ENCODE measurements at places on chromosomes 2 and 18.

DNA sequence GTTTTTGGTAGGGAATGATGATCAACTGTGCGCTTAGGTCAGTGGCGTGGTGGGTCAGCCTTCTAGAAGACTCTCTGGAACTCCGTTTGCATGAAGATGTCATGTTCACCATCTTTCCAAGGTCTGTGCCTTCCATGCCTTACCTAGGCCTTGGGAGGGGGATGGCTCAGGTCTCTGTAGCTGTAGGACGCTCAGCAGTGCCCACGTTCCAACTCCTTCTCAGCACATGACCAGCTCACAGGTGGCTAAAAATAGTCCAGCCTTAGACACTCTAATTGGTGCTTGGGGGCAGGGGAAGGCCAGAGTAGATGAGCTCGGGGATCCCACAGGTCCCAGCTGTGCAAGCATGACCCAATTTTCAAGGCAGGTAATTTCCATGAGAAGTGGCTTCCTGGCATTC, 42.3 kb upstream of the TEX51 start:
- DNase-seq, result no peak

GRCh38 chr18:44786688-44787087, 106.0 kb downstream of the SETBP1 start:
- DNase-seq, result no peak

DNA sequence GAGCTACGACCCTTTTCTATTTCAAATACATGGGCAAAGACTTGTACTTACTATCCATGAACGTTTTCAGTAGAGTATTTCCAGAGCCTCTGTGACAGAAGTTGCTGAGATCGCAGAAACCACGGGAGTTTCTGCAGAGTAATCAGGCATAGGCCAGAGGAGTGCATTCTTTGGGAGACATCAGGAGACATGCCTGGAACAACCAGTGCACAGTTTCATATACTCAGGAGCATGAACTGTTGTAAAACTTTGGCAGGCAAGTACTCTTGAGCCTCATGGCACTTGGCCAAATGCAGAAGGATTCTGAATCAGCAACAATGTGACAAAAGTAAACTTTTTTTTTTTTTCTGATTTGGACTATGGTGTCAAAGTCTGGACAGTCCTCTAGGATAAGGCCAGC, 307.1 kb downstream of the GRB14 start:
- no peak for DNase-seq

- DNase-seq, result no peak
These were observed 45.1 kb upstream of the RAB27B start for GRCh38 chr18:54783139-54783538.

DNA sequence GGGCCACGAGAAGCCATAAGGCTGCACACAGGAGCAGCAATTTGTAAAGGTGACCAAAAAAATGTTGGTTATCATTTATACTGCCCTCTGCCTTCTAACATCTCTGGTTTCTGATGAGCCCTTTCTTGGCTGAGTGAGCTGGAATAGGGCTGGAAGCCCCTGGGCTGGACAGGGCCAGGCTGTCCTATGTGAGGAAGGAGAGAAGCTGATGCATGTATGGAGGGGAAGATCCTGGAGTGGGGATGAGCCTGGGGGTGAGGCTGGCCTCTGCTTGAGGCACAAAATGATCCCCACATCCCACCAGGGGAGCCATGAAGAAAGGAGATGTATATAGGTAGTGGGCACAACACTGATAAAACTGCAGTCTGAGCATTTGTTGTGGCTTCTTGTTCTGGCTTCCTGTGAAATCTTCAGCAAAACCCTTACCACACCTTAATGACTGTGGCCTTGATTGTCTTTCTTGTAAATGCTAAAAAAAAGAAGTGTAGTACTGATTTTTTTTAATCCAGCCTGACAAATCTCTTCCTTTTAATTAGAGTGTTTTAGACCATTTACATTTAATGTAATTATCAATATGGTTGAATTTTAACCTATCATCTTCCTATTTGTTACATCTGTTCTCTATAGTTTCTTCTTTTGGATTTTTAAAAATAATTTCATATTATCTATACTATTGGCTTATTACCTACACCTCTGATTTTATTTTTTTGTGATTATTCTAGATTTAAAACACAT, 5.6 kb downstream of the SNED1 start:
- no peak for DNase-seq

- no peak for DNase-seq
These were observed 65.0 kb upstream of the NPAS2 start for GRCh38 chr2:100754951-100755350.

- DNase-seq, result no peak
These were observed 765 bp upstream of the ING5 start for GRCh38 chr2:241701149-241701398.

DNA sequence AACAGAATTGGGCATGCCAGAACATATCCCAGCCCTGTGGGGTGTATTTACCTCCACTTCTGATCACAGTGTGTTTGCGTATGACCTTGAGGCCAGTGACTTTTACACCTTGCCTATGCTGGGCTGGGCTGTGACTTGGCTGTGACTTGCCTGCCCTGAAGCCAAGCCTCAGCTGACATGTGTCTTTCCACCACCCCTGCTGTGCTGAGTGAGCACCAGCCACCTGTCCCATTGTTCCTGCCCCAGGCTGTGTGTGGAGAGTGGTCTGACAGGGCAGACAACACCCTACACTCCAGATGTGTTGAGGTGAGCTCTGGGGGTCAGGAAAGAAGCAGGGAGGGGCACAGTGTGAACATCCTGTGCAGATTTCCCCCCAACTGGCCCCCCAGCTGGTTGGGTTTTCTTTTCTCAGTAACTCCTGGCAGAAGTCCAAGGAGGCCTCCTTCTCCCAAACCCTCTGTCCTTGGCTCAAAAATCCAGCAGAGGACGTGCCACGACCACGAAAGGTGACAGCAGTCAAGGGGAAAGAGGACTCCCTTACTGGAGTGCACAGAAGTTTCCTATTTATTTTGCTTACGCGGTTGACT, 5.1 kb upstream of the STEAP3 start:
- DNase-seq, result no peak

DNA sequence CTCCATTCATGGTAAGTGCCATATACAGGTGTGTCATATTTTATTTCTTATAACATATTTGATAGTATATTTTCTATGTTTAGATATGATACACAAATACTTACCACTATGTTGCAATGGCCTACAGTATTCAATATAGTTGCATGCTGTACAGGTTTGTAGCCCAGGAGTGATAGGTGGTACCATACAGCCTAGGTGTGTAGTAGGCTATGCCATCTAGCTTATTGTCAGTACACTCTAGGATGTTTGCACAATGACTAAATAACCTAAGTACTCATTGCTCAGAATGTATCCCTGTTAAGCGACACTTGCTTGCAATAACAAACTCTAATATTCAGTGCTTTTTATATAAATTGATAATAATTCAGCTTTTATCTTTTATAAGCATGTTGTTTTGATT, 563.1 kb upstream of the LINC00305 start:
- no peak for DNase-seq

- no peak for DNase-seq
These were observed 76.4 kb downstream of the DGKD start for GRCh38 chr2:233430651-233431050.

- no peak for DNase-seq
These were observed 659 bp downstream of the FAM210A start for GRCh38 chr18:13725566-13726231.

DNA sequence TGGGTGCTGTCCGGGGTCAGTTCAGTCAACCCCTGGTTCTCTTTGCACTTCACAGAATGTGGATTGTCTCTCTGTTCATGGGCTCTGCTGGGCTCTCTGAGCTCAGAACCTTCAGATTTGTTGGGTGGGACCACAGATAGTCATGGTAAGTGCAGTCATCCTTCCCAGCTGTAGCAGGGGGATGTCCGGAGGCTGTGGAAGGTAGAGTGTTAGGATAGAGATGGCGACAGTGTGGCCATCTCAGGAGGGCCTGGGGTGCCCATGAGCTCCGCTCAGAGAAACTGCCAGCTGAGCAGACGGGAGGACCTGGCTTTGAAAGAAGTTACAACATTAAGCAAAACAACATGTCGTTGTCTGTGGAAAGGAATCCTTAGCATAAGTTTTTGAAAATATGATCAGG, 149.8 kb downstream of the FAM210A start:
- DNase-seq, result no peak

- DNase-seq, result no peak
These were observed 17.6 kb downstream of the NBAS start for GRCh38 chr2:15543541-15543940.

- no peak for DNase-seq
These were observed 52.1 kb downstream of the PSTPIP2 start for GRCh38 chr18:46019936-46020335.

DNA sequence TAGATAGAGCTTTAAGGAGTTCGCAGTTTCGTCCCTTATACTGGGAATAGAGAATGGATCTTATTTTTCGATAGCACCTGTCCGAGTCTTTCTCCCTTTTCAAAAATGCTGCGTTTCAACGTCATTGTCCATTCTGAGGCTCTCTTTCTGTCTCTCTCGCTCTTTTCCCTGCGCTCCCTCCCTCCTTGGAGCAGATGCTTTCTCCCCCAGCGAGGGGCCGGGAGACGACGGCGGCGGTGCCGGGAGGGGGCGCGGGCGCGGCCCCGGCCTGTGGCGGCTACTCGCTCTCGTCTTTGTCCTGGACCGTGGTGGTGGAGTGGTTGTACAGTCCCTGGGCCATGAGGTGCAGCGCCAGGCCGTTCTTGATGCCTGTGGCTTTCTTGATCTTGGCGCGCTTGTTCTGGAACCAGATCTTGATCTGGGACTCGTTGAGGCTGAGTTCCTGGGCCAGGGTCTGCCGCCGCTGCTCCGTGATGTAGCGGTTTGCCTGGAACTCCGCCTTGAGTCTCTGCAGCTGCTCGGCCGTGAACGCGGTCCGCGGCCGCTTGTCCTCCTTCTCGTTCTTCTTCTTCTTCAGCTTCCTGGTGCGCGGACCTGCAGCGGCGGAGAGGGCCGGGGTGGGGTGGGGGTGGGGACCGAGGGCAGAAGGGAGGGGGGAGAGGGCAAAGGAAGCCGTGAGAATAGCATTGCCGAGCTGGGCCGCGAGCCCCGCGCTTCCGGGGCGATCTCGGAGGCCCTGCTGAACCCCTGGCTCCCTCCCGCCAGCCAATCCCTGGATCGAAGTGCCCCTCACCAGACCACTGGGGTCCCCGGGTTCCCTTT, 4.6 kb downstream of the EN1 start:
- no peak for DNase-seq

GRCh38 chr2:71073475-71073874, 5.0 kb downstream of the NAGK start:
- DNase-seq, result no peak

GRCh38 chr2:202072737-202073401, at the start of gene KIAA2012:
Gene KIAA2012 (plus strand): TSS chr2:202073255. CDS start chr2:202073628, 373 bp downstream.
- no peak for DNase-seq

- DNase-seq, result no peak
These were observed 28.3 kb downstream of the CYRIA start for GRCh38 chr2:16637304-16637703.

- DNase-seq, result no peak
These were observed 134.9 kb downstream of the PTH2R start for GRCh38 chr2:208541461-208541988.

DNA sequence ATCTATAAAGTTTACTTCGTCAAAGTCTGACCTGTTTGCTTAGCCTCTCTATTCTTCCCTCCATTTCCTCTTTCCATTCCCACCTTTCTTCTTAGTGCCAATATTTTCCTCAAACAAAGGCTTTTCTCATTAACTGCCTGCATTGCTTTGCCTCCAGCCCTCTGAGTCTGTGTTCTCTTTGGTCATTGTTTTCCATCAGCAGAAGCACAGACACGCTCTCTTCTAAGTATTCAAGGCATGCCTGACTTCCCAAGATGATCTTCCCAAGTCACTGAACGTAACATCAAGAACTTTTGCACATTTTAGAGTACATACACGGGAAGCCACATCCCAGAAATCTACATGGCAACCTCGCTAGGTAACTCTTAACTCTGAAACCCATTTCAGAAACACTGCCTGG, 32.6 kb upstream of the ANXA4 start:
- no peak for DNase-seq

GRCh38 chr2:98908931-98909316, 27.1 kb downstream of the CRACDL start:
- DNase-seq, result no peak

Measured in stimulated activated CD8-positive, alpha-beta memory T cell treated with anti-CD3 and anti-CD28 coated beads, Interleukin-7, amount 100 ng/mL, for 1 hour (primary cell).